CD8-positive, alpha-beta memory T cell (primary cell): ENCODE measurements at places on chromosomes 3 and 15. TPM values are rescaled to one million over a fixed set of nuclear protein-coding genes. Genes with fewer than 3 reads are reported as not detected.

GRK7 gene
- total RNA-seq, result not detected

CHRNB4 gene
- not detected for total RNA-seq

STX19 gene
- not detected for total RNA-seq

PPP1R14D gene
- not detected for total RNA-seq

BMF gene
- 15.3 TPM for total RNA-seq

PLA2G4D gene
- not detected for total RNA-seq

CADM2 gene
- 0.27 TPM for total RNA-seq

GPR87 gene
- 0.61 TPM for total RNA-seq

PLA2G4F gene
- not detected for total RNA-seq

TTLL13 gene
- not detected for total RNA-seq

ZNF660 gene
- 0.35 TPM for total RNA-seq

EIF4E3 gene
- 22.2 TPM for total RNA-seq

DNA sequence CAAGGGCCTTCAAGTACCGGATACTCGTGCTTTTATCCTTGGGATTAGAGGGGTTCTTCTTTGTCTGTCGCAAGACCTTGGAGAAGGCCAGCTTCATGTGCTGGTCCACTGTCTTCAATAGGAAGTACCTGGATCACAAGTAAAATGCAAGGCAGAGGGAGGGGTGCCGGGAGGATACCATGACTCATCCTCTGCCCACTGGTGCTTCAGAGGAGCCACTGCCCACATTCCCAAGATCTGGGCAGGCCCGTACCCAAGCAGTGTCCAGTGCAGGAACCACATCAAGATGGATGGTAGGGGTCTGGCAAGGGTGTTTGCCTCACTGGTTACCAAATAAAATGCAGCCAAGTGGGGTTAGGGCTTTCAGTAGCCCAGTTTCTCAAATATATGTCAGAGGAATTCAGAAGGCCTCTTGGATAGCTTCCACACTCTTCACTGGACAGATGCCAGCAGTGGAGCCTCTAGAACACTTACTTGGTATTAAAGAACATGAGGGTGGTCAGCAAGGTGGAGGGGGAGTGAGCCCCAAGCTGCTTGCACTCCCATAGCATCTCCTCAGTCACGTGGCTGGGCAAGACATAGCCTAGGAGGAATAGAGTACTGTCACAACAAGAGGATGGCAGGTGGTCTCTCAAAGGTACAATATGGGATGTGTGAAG lies 3.6 kb upstream of the IMPDH2 start:
- no peak overlapping the region for H3K4me3 ChIP-seq
- H3K27me3 ChIP-seq, result no peaks in the 10 kb centered on the region
- H3K27ac ChIP-seq, result no peak overlapping the region
- H3K4me1 ChIP-seq, result peaks cover 16% of the 10 kb centered on the region
- H3K36me3 ChIP-seq, result peaks cover 46% of the 10 kb centered on the region
- no peak for DNase-seq

DNA sequence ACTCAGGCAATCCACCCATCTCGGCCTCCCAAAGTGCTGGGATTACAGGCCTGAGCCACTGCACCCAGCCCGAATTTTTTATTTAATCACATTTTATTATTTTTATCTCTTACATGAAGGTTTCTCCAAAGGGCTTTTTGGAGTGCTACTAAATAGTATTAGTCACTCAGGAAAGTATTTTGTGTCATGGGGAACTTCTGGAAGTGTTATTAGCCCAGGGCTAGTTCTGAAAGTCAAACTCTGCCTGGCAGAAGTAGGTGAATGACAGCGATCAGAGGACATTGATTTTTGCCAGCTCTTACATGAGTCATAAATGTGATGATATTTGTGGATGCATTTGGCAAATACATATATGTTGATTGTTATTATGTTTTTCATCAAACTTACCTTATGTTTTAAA lies 48.7 kb downstream of the ZPLD1 start:
- H3K4me3 ChIP-seq, result no peak overlapping the region
- no peaks in the 10 kb centered on the region for H3K27me3 ChIP-seq
- H3K27ac ChIP-seq, result no peak overlapping the region
- H3K36me3 ChIP-seq, result no peaks in the 10 kb centered on the region
- H3K4me1 ChIP-seq, result no peaks in the 10 kb centered on the region
- DNase-seq, result no peak

GRCh38 chr3:42961633-42962032 lies 17.5 kb upstream of the GASK1A start:
- no peaks in the 10 kb centered on the region for H3K36me3 ChIP-seq
- H3K4me3 ChIP-seq, result no peak overlapping the region
- peaks cover 4% of the 10 kb centered on the region for H3K27me3 ChIP-seq
- no peak for DNase-seq
- peaks cover 16% of the 10 kb centered on the region for H3K4me1 ChIP-seq

DNA sequence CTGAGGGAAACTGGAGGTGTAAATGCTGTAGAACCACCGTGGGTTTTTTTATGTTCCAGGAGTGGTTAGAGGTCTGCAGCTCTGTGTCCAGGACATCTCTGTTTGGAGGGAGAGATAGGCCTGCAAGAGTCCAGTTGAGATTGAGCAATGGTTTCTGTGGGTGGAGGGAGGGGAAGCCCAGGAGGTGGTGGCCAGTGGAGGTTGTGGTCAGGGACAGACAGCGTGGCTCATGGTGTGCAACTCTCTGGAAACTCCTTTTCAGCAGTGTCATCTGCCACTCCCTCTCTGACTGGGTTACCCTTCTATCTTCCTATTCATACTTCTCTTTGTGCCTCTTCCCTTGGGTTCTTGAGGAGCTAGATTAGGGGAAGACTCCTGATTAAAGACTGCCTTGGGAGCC lies 9.6 kb downstream of the XCR1 start:
- no peaks in the 10 kb centered on the region for H3K4me1 ChIP-seq
- no peak overlapping the region for H3K27ac ChIP-seq
- no peaks in the 10 kb centered on the region for H3K27me3 ChIP-seq
- no peaks in the 10 kb centered on the region for H3K36me3 ChIP-seq
- DNase-seq, result no peak

- no peaks in the 10 kb centered on the region for H3K27me3 ChIP-seq
- peaks cover 40% of the 10 kb centered on the region for H3K4me1 ChIP-seq
- H3K27ac ChIP-seq, result no peak overlapping the region
- no peaks in the 10 kb centered on the region for H3K36me3 ChIP-seq
- H3K4me3 ChIP-seq, result no peak overlapping the region
These were observed 731 bp downstream of the ZNF710 start for GRCh38 chr15:90001683-90002427.

DNA sequence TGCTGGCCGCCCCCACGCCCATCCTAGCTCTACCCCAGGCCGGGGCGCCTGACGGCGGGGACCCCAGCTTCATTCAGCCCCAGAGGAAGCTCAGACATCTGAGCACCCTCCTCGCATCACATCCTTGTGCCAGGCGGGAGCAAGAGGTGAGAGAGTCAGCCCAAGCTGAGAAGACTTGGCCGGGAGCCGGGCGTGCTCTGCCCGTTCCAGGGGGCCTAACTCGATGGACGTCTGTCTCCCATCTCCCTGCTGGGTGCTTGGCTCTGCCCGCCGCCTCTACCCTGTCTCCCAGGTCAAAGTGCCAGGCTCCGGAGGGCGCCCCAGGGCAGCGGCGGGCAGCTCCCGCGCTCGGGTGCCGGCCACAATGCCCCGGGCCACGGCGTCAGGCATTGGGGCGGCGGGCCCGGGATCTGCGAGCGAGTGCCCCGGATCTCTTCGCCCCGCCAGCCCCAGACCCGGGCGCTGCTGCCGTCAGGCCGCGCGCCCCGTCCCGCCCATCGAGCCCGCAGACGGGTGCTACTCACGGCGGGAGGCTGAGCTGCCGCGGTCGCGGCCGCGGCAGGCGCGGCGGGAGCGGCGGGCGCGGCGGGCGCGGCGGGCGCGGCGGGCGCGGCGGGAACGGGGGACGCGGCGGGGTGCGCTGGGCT lies 388 bp downstream of the DAPK2 start:
- no peak overlapping the region for H3K27ac ChIP-seq
- H3K4me1 ChIP-seq, result peaks cover 5% of the 10 kb centered on the region
- DNase-seq, result no peak
- H3K4me3 ChIP-seq, result no peak overlapping the region

DNA sequence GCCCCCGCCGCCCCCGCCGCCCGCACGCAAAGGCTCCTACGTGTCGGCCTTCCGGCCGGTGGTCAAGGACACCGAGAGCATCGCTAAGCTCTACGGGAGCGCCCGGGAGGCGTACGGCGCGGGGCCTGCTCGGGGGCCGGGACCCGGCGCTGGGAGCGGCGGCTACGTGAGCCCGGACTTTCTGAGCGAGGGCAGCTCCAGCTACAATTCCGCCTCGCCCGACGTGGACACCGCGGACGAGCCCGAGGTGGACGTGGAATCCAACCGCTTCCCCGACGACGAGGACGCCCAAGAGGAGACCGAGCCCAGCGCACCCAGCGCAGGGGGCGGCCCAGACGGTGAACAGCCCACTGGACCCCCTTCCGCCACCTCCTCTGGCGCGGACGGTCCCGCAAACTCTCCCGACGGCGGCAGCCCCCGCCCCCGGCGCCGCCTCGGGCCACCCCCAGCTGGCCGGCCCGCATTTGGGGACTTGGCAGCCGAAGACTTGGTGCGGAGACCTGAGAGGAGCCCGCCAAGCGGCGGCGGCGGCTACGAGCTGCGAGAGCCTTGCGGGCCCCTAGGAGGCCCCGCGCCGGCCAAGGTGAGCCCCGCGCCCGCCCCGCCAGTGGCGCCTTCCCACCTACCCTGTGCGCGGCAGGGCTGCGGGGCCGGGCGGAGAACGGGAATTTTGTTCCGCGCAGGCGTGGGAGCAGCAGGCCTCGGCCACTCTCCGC lies 2.4 kb downstream of the SKOR1 start:
- no peak overlapping the region for H3K4me3 ChIP-seq
- no peaks in the 10 kb centered on the region for H3K36me3 ChIP-seq
- H3K27me3 ChIP-seq, result peaks cover 50% of the 10 kb centered on the region
- H3K4me1 ChIP-seq, result peaks cover 29% of the 10 kb centered on the region
- no peak for DNase-seq

DNA sequence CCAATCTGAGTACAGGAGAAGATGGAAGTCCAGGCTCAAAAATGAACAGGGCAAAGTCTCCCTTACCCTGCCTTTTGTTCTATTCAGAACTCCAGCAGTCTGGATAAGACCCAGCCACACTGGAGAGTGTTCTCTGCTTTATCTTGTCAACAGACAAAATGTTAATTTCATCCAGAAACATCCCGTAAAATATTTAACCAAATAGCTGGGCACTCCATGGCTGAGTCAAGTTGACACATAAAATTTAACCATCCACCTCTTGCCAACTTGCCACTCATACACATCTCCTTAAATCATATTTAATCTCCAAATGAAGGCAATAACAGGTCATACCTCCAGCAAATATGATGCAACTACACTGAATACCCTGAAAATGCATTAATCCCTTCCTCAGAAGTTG lies 33.6 kb downstream of the MKRN3 start:
- H3K4me3 ChIP-seq, result no peak overlapping the region
- no peak for DNase-seq
- no peaks in the 10 kb centered on the region for H3K36me3 ChIP-seq

- DNase-seq, result no peak
- no peak overlapping the region for H3K4me3 ChIP-seq
- no peaks in the 10 kb centered on the region for H3K36me3 ChIP-seq
- H3K27ac ChIP-seq, result no peak overlapping the region
These were observed 43.4 kb downstream of the PPP2R3A start for GRCh38 chr3:136008732-136009470.

- no peak for DNase-seq
- H3K27me3 ChIP-seq, result no peaks in the 10 kb centered on the region
- peaks cover 23% of the 10 kb centered on the region for H3K4me1 ChIP-seq
- peak overlapping the region; percentile 82 for H3K27ac ChIP-seq
- H3K4me3 ChIP-seq, result peak overlapping the region; percentile 72
These were observed 1.0 kb downstream of the PAK2 start for GRCh38 chr3:196740481-196741248.

- H3K27ac ChIP-seq, result no peak overlapping the region
- no peaks in the 10 kb centered on the region for H3K27me3 ChIP-seq
- H3K4me3 ChIP-seq, result no peak overlapping the region
- no peaks in the 10 kb centered on the region for H3K4me1 ChIP-seq
- H3K36me3 ChIP-seq, result no peaks in the 10 kb centered on the region
These were observed 19.5 kb upstream of the TRANK1 start for GRCh38 chr3:36964331-36964730.

GRCh38 chr3:124202754-124203153 lies 210.8 kb upstream of the ROPN1 start:
- no peaks in the 10 kb centered on the region for H3K4me1 ChIP-seq
- H3K27me3 ChIP-seq, result peaks cover 3% of the 10 kb centered on the region
- no peak overlapping the region for H3K4me3 ChIP-seq
- no peak for DNase-seq
- H3K27ac ChIP-seq, result no peak overlapping the region

DNA sequence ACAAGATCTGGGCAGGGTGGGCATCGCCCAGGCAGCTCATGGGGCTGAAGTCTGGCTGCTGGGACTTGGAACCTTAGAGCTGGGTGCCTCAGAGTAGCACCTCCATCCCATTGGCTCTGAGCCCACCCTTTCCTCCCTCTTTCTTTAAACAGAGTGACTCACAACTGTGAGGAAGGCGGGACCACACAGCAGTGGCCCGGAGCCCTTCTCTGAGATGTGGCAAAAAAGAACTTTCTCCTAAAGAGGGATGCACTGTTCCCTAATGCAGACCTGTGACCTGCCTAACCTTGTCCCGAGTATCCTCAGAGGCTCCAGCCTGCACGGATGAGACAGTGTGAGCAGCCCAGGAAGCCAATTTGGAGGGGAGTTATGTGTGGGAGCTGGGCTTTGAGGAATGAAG lies 23.6 kb downstream of the PRR20G start:
- H3K27ac ChIP-seq, result no peak overlapping the region
- no peak for DNase-seq
- H3K36me3 ChIP-seq, result no peaks in the 10 kb centered on the region
- H3K4me3 ChIP-seq, result no peak overlapping the region
- H3K4me1 ChIP-seq, result no peaks in the 10 kb centered on the region

GRCh38 chr3:194275721-194276120 lies 75.4 kb downstream of the CPN2 start:
- no peak overlapping the region for H3K4me3 ChIP-seq
- H3K36me3 ChIP-seq, result no peaks in the 10 kb centered on the region

DNA sequence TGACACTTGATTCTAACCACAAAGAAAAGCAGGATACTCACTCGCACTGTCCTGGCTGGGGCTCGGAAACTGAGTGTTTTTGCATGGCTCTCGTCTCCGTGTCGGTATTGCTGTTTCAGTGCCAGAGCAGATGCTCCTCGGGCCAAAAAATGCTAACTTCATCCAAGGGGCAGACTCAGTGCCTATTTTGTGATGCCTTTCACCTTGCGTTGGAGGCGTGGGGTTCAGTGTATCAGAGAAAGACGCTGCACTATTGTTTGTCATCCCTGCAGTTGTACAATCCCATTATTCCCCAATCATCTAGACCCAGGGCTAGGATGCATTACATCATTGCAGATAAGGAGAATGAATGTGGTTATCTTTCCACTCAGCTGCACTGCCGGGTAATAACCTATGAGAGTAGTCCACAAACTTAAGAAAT lies 1.4 kb downstream of the CACNA2D3 start:
- H3K27me3 ChIP-seq, result no peaks in the 10 kb centered on the region
- H3K36me3 ChIP-seq, result no peaks in the 10 kb centered on the region
- H3K4me1 ChIP-seq, result no peaks in the 10 kb centered on the region
- no peak for DNase-seq
- no peak overlapping the region for H3K27ac ChIP-seq
